ENCODE measurements at places on chromosomes 12 and 14.

GRCh38 chr14:100285021-100285912, 21.0 kb downstream of the SLC25A29 start:
- DNase-seq, result peak; percentile 85

DNA sequence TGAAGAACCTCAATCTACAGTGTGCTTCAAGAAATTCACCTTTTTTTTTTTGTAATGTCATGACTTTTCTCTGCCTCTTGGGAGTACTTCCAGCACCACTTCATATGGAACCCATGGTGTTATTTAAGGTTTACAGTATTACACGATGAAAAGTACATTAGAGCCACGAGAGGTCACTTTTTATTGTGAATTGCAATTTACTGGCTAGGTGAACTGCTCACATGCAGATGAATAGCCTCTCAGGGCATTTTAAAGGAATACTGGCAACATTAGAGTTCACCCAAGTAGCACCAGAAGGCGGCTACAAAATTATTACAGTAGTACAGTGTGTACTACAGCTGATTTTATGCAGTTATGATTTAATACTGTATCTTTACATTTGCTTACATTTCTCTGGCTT, 99.1 kb upstream of the PPP4R3A start:
- no peak for DNase-seq

- no peak for DNase-seq
These were observed 4.7 kb downstream of the ASPG start for GRCh38 chr14:104090071-104090748.

- DNase-seq, result no peak
These were observed 149.1 kb downstream of the KIF26A start for GRCh38 chr14:104287301-104288009.

DNA sequence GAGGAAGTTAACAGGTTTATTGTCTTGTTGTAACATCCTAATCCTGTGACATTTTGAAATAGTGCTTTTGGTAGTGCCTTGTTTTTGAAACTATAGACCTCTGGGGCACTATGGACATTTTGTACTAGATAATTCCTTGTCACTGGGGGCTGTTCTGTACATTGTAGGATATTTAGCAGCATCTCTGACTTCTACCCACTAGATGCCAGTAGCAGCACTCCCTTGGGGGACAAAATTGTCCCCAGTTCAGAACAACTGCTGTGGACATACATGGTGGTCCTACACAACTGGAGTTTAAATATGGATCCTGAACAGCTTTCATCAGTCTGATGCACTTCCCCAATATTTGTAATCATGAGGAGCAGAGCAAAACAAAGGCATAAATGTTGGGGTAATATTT, 264.7 kb downstream of the RAD51B start:
- DNase-seq, result no peak

DNA sequence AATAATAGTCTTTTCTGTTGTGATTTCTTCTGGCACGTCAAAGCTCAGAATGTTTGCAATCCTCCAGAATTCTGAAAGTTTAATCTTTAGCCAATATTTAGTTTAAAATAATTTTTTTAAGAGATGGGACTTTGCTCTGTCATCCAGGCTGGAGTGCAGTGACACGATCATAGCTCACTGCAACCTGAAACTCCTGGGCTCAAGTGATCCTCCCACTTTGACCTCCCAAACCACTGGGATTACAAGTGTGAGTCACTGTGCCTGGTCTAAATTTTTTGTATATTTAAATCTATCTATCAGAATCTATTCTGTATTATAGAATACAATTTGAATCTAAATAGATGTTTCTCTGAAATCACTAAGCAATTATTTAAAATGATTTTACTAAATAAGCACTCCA, 572.7 kb downstream of the VRK1 start:
- DNase-seq, result no peak

DNA sequence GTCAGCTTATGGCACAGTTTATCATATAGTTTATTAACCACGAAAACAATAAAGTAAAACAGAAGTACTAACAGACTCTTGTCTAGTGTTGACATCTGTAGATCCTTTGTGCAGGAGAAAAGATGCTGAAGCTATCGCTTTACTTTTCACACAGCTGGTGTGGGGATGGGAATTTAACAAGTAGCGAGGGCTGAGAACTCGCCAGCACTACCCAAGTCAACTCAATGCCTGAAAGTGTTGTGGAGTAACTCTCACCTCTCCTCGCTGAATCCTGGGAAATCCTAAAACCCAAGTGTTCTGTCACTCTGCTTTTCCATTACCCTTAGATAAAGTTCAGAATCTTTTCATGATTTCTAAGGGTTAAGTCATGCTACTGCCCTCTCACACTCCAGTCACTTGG, 264.2 kb downstream of the BMP4 start:
- no peak for DNase-seq

DNA sequence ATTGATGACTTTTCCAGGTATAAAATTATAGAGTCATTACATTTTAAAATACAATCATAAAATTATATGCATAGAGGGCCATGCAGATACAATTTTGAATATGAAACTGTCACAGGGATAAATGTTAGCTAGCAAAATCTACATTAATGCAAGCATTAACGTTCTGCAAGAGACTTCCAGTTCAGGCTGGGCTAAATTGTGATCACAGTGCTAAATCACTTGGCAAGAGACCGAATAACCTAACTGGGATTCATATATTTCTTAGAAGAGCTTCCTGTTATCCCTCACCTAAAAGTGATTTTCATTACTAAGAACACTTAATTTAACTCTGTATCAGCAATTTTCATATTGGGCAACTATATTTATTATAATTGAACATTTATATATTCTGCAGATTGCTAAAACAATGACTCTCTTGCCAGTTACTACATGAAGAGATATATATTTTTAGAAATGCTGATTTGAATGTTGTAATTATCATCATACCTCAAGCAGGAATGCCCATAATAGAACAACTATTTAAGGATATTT, 83.2 kb downstream of the MGAT4C start:
- DNase-seq, result no peak

DNA sequence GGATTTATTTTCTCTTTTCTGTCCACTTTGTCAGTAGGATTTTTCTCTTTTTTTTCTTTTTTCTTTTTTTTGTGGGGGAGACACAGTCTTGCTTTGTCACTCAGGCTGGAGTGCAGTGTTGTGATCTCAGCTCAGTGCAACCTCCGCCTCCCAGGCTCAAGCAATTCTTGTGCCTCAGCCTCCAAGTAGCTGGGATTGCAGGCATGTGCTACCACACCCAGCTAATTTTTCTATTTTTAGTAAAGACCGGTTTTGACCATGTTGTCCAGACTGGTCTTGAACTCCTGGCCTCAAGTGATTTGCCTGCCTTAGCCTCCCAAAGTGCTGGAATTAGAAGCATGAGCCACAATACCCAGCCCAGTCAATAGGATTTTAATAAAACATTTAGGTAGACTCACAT, 21.0 kb upstream of the TBK1 start:
- DNase-seq, result no peak

DNA sequence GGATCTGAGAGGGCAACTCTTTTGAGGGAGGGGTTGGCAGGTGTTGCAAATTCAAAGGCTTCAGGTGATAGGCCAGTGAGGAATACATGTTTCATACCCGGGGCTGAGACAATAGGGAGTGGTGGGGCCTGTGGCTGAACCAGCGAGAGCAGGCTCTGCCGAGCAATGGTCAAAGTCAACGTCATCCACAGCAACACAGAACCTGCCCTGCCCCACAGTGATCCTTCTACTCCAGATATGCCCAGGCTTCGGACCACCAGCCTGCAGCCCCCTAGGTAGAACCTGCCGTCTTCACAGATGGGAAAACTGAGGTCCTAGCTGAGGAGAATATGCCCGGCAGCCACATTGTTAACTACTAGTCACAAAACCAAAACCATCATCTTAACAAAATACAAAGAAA, 4.1 kb downstream of the SERPINA1 start:
- DNase-seq, result no peak
